ENCODE measurements at places on chromosomes 12 and 14.

DNA sequence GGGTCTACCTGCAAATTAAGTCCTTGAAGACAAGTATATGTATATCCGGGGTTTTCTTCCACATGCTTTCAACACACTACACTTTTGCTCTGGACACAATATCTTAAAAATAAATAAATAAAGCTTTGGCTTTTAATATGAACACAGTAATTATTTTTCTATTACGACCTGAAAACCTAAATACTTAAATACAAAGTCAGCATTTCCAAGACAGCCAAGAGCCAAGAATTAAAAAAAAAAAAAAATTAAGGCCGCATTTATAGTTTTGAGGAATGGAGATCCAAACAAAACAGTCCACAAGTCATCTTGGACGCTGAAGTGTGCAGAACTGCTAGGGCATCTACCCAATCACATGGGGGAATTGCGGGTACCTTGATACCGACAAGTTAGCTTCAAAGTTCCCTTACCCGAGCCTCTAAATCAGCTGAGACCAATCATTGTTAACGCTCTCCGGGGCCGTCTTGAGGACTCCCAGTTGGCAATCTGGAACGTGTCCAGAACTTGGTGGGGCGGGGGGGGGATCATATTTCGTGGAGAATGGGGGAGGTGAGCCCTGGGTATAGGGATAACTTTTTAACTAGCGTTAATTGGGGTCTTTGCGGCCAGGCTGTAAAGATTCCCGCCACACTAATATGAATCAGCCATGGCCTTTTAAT is 731 bp upstream of the PCNX4 start:
- peak; percentile 81 for DNase-seq

GRCh38 chr12:130838284-130838950 is 633 bp downstream of the STX2 start:
- DNase-seq, result no peak

GRCh38 chr14:67533754-67534085 is 630 bp downstream of the PLEKHH1 start:
- no peak for DNase-seq

GRCh38 chr12:119020406-119021360 is 39.3 kb downstream of the SRRM4 start:
- DNase-seq, result no peak

DNA sequence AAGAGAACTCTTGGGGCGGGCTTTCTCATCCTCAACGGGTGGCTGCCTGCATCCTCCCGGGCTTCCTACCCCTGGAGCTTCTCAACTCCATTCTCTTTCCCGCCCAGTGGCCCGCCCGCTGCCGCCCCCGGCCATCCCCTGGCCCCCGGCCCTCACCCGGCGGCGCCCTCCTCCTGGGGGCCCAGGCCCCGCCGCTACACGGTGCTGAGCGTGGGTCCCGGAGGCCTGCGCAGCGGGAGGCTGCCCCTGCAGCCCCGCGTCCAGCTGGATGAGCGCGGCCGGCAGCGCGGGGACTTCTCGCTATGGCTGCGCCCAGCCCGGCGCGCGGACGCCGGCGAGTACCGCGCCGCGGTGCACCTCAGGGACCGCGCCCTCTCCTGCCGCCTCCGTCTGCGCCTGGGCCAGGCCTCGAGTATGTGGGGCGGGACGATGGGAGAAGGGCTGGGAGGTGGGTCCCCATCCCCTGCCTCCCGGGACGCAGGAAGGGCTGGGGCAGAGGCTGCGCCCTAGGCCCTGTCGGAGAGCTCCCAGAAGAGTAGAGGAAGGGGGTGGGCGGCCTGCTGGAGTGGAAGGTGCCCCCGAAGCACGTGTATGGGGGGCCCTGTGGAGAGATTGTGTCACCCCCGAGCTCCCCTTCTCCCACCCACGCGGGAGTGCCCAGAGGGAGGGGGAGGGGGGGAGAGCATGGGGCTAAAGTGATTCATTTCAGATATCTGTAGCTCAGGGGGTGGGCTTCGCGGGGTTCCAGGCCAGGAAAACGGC is 1.5 kb downstream of the LAG3 start:
- no peak for DNase-seq

GRCh38 chr12:25249931-25250738 is 594 bp downstream of the KRAS start:
- peak; percentile 29 for DNase-seq

GRCh38 chr12:52209321-52209720 is 17.5 kb upstream of the KRT80 start:
- peak; percentile 45 for DNase-seq

- peak; percentile 68 for DNase-seq
Measured at GRCh38 chr12:124391340-124392261, 96.7 kb downstream of the RFLNA start.

DNA sequence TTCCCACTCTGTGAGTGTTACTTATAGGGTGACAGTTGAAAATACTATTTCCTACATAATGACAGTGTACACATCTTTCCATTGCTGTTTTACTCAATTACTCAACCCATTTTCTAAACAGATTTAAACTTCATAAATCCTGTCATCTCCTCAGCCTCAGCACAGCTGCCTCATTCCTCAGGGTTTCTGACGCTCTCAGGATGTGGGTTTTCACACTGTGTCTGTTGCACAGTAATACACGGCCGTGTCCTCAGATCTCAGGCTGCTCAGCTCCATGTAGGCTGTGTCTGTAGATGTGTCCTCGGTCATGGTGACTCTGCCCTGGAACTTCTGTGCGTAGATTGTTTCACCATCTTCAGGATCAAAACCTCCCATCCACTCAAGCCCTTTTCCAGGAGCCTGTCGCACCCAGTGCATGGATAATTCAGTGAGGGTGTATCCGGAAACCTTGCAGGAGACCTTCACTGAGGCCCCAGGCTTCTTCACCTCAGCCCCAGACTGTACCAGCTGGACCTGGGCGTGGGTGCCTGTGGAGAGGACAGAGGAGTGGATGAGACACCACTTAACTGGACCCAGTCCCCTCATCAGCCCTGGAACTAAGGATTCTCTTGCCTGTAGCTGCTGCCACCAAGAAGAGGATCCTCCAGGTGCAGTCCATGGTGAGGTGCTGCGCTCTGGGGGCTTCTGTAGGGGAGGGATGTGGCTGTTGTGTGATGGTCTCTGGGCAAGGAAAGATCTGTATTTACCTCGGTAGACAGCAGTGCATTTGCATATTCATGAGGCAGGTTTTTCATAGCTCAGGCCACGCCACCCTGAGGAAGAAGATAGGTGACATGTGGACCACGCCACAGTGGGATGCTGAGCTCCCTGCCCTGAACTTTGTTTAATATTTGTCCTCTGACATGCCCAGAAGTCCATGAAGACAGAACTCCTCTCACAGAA is 750.2 kb downstream of the TMEM121 start:
- DNase-seq, result no peak

DNA sequence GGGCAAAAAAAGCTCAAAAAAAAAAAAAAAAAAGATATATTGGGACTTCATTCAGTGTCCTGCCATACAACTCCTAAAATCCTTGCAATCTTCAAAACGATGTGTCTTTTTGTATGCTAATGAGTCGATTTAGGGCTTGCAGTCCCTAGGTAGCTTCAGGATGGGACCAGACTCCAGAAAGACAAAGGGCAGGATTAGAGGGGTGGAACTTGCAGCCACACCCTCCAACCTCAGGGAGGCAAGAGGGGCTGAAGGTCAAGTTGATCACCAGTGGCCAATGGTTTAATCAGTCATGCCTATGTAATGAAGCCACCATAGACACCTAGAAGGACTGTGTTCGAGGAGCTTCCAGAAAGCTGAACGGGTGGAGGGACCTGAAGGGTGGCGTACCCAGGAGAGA is 29.3 kb downstream of the TEAD4 start:
- no peak for DNase-seq

DNA sequence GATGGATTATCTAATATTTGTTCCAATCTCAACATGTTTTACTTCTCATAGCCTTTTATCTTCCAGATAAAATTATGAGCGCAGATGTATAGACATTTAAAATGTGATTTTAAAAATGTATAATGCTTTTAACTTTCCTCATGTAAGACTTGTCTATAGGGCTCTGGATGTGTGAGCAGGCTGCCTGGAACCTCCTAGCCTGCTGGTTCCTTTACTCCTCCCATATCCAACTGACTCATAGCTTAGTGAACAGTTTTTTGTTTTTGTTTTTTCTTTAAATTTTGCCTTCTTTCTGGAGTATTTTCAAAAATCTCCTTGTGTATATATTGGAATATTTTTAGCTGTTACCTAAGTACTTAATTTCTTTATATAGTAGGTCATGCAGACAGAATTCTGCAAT is 115.4 kb downstream of the PDE3A start:
- DNase-seq, result peak; percentile 41
